RPMI7951 (cell line): ENCODE measurements at places on chromosomes 13 and 19. TPM values are rescaled to one million over a fixed set of nuclear protein-coding genes. Genes with fewer than 3 reads are reported as not detected.

The DNAAF3 gene
- total RNA-seq: 1.4 and 1.6 TPM in 2 replicates

The F10 gene
- not detected in 2 replicates for total RNA-seq

The LYPD5 gene
- total RNA-seq: 0.24 and 0.59 TPM in 2 replicates

The EDDM13 gene
- total RNA-seq: not detected in 2 replicates

The TEKTIP1 gene
- not detected in 2 replicates for total RNA-seq

The ANGPTL8 gene
- total RNA-seq: not detected in 2 replicates

The SHISA7 gene
- 0.12 TPM in 1 of 2 replicates, not detected in the other for total RNA-seq

The FCER2 gene
- not detected in 2 replicates for total RNA-seq

The IGFL2 gene
- not detected in 2 replicates for total RNA-seq

The EDNRB gene
- 1.7 and 1.8 TPM in 2 replicates for total RNA-seq

The IGFL3 gene
- not detected in 2 replicates for total RNA-seq

The KLHL1 gene
- total RNA-seq: not detected in 2 replicates

The INAFM1 gene
- total RNA-seq: 1.8 and 1.9 TPM in 2 replicates

The ZSCAN4 gene
- not detected in 2 replicates for total RNA-seq

The ZNF536 gene
- 0.12 TPM in 1 of 2 replicates, not detected in the other for total RNA-seq

The ZNF584 gene
- 16.3 and 17.2 TPM in 2 replicates for total RNA-seq

The PBX4 gene
- total RNA-seq: 2.1 and 3.0 TPM in 2 replicates

The KLK14 gene
- not detected in 2 replicates for total RNA-seq

The ACP7 gene
- 0.10 TPM in 1 of 2 replicates, not detected in the other for total RNA-seq

The SKA3 gene
- 29.7 and 40.3 TPM in 2 replicates for total RNA-seq

The KCNC3 gene
- total RNA-seq: 0.12 TPM in 1 of 2 replicates, not detected in the other

DNA sequence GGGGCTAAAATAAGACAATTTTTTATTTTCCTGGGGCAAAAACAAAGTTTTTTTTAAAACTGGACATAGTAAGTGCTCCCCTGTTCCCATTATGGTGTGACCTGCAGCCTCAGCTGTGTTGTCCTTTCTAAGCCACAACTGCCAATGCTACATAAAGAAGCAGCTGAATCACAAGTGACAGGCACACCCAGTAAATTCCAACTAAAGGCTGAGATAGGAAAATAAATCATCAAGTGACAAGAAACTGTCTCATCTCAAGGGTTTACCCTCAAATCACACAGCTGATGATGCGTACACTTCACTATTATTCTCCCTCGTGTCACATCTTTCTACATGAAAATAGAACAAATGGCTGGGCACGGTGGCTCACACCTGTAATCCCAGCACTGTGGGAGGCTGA, 28.7 kb downstream of the STK24 start:
- DNase-seq: peak; percentile 52

DNA sequence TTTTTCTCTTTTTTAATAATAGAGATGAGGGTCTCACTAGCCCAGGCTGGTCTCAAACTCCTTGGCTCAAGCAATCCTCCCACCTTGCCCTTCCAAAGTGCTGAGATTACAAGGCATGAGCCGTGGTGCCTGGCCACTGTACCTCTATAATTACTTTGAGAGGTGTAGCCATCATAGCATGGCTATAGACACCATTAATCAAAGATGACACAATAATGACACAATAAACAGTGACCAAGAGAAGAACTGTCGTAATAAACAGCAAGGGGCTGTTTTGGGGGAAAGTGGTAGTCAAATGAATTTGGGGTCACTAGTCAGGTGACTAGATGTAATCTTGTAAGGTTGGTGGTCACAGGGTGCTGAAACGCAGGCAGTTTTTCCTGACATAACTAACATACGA, 30.4 kb downstream of the KLF5 start:
- DNase-seq: no peak

- no peak for DNase-seq
Measured at GRCh38 chr13:87999240-87999700, 328.1 kb downstream of the SLITRK5 start.

GRCh38 chr19:49337267-49338022, 2.2 kb downstream of the CD37 start:
- DNase-seq: no peak

- DNase-seq: no peak
Measured at GRCh38 chr19:15926484-15926883, 7.8 kb downstream of the CYP4F11 start.

DNA sequence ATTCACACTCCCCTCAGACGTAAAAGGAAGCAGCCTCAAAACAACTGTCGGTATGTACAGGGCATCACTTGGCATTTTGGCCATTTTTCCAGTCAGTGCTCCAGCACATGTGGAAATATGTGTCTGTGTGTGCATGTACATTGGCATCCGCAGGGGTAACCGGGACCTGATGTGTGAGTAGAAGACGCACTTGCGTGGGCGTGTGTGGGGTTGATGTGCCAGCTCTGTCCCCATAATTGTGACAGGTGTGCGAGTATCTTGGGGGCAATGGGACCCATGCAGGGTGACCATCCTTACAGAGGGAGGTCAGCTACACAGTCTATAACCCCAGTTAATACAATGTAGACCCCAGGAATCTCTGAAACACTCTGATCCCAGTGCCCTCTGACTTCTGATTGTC, 7.3 kb upstream of the ZNF331 start:
- no peak for DNase-seq

- no peak for DNase-seq
Measured at GRCh38 chr13:113465300-113465699, 12.0 kb upstream of the ADPRHL1 start.

DNA sequence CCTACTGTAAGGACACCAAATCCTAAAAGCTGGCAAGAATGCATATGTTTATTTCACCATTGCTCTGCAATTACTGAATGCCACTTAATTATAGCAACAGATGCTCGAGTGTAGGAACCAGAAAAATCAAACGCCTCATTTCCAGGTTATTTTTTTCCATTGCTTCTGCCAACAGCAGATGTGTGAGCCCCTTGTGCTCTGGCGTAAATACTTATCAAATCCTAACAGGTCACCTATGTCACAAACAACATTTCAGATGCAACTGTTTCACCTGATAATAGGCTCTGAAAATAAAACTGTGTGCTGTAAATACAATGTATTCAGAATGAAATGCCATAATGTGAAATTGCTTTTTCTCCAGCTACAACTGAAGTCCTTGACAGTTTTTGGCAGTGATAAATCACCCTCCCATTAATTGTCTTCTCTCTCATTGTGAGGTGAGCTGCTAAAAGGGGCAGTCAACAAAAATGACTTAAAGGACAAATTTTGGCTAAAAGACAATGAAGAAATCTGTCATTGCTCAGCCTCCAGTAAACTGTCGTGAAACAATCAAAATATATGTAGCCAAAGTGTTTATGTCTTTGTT, 344.0 kb downstream of the DACH1 start:
- no peak for DNase-seq

GRCh38 chr19:14762111-14762510, 16.2 kb downstream of the ADGRE2 start:
- no peak for DNase-seq

GRCh38 chr19:39737351-39737750, 478 bp downstream of the CLC start:
- DNase-seq: no peak

GRCh38 chr19:15671237-15671821, 1.6 kb upstream of the CYP4F12 start:
- no peak for DNase-seq

DNA sequence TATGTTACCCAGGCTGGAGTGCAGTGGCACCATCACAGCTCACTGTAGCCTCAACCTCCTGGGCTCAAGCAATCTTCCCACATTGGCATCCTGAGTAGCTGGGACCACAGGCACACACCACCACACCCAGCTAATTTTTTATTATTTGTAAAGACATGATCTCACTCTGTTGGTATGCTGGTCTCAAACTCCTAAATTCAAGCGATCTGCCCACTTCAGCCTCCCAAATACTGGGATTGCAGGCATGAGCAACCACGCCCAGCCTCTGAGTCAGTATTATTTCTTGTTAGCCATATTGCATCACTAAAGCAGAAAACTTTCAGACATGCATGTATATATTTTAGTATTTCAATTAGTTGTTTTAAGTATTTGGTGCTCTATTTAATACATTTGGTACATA, 376.4 kb downstream of the GPC6 start:
- peak; percentile 31 for DNase-seq

- peak; percentile 74 for DNase-seq
Measured at GRCh38 chr19:12872941-12873890, 8.0 kb downstream of the DNASE2 start.

DNA sequence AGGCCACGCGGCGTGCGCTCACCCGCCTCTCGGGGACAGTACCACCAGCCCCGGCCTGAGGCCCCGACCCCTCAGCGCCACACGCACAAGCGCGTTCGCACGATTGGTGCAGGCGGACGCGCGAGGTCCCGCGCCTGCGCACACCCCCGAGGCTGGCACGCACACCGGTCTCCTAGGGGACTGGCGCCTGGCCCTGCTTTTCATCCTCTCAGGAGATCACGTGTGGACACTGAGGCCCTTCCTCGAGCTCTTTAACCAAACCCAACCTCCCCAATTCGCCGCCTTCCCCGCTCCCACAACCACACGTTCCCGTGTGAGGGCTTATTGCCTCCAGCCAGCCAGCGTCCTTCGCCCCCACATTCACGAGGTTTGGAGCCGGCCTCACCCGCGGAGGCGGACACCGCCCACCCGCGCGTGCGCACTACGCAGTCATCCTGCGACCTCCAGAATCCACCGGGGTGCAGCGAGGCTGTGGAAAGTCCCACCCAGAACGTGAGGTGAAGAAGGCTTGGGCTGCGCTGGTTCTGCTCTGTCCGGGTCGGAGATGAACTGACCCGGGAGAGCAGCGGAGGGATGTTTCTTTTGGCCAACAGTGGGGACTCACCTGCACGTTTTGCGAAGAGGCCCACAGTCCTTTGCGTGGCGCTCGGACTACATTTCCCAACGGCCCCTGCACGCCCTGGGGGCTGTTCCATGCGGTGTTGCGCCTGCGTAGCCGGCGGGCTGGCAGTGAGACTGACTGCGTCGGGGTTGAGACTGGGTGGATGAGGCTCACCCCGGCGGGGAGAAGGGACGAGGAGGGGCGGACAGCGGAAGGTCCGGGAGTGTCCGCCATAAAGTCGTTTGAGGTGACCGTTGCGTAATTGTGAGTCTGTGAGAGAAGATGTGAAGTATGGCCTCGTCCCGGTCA, 539 bp upstream of the ZNF667 start:
- peak; percentile 87 for DNase-seq

GRCh38 chr13:111005808-111006505, 91.1 kb upstream of the ANKRD10 start:
- DNase-seq: peak; percentile 19
